Breast epithelium (tissue), 4 donors: ENCODE measurements at places on chromosomes 16 and 17. TPM values are rescaled to one million over a fixed set of nuclear protein-coding genes. Genes with fewer than 3 reads are reported as not detected.

The SAMD14 gene
- total RNA-seq: 0.16 TPM

- no peak for DNase-seq
- no peaks in the 10 kb centered on the region for H3K4me1 ChIP-seq
- H3K27ac ChIP-seq: no peak overlapping the region
- H3K4me3 ChIP-seq: no peak overlapping the region
- H3K36me3 ChIP-seq: no peaks in the 10 kb centered on the region
Measured at GRCh38 chr17:73476890-73477350, 165.1 kb upstream of the CDC42EP4 start.

DNA sequence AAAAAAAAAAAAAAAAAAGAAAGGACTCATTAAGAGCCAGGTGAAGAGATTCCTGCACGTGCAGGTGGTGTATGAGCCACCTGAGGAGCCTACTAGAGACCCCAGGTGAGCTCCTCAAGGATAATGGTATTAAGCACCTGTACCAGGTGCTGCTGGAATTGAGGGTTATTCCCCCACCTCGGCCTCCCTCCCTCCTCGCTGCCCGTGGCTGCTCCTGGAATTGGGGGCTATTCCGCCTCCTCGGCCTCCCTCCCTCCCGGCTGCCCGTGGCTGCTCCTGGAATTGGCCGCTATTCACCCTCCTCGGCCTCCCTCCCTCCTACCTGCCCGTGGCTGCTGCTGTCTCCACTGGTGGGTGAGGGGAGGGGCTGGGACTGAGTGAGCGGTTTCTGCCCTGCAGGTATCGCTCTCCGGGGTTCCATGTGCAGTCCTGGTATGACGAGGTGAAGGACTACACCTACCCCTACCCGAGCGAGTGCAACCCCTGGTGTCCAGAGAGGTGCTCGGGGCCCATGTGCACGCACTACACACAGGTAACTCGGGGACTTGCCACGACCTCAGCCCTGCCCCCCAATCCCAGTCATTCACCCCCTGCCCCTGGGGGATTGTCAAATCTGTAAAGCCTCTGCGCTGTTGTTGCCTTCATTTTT is 29.3 kb downstream of the CRISPLD2 start:
- H3K36me3 ChIP-seq: no peaks in the 10 kb centered on the region
- no peak for DNase-seq
- no peak overlapping the region for H3K4me3 ChIP-seq
- no peak overlapping the region for H3K27ac ChIP-seq

- peak; percentile 97 for DNase-seq
- H3K4me1 ChIP-seq: peaks cover 13% of the 10 kb centered on the region
- H3K36me3 ChIP-seq: no peaks in the 10 kb centered on the region
- peak overlapping the region; percentile 99 for H3K4me3 ChIP-seq
- no peaks in the 10 kb centered on the region for H3K27me3 ChIP-seq
- peak overlapping the region; percentile 99 for H3K27ac ChIP-seq
Measured at GRCh38 chr17:2399572-2400473, 1.0 kb downstream of the MNT start.

- no peaks in the 10 kb centered on the region for H3K36me3 ChIP-seq
- DNase-seq: no peak
- no peak overlapping the region for H3K27ac ChIP-seq
- H3K4me1 ChIP-seq: no peaks in the 10 kb centered on the region
- peaks cover 2% of the 10 kb centered on the region for H3K27me3 ChIP-seq
- H3K4me3 ChIP-seq: no peak overlapping the region
Measured at GRCh38 chr17:14923981-14924380, 341.1 kb downstream of the PMP22 start.

DNA sequence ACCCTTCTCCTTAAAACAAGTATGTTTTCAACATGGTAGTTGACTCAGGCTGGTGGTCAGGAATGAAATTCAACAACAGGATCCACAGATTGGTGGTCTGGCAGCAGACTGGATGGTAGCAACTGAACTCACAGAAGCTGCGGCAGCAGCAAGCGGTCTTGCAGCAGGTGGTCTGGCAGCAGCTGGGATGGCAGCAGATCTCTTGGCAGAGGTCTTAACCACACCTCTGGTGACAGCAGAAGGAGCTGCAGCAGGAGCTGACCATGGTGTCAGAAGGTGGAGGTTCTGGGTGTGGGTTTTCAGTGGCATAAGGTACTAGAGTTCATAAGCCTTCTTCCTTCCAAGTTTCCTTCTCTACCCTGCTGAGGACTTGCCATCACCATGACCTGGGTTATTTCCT is 2.2 kb upstream of the KRTAP4-1 start:
- H3K4me1 ChIP-seq: no peaks in the 10 kb centered on the region
- no peaks in the 10 kb centered on the region for H3K36me3 ChIP-seq
- no peak for DNase-seq
- H3K27ac ChIP-seq: no peak overlapping the region

DNA sequence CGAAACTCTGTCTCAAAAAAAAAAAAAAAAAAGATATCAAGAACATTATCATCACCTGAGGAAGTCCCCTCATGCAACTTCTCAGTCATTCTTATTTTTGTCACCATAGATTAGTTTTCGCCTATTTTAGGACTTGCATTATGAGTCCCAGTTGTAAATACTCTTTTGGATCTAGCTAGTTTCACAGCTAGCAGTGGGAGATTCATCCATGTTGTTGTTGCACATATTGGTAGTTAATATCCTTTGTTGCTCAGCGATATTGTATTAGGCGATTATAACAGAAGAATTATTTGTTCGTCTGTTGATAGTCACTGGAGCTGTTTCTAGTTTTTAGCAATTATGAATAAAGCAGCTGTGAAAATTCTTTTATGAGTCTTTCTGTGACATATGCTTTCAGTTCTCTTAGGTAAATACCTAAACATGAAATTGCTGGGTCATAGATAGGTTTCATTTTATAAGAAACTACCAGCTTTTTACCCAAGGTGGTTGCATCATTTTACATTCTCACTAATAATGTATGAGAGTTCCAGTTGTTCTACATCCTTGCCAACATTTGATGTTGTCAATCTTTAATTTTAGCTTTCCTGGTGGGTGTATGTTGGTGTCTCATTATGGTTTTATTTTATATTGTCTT is 40.7 kb upstream of the MAP3K14 start:
- no peak overlapping the region for H3K4me3 ChIP-seq
- H3K4me1 ChIP-seq: no peaks in the 10 kb centered on the region
- no peaks in the 10 kb centered on the region for H3K36me3 ChIP-seq
- no peaks in the 10 kb centered on the region for H3K27me3 ChIP-seq

GRCh38 chr17:66468241-66469087 is 166.1 kb downstream of the PRKCA start:
- DNase-seq: no peak
- no peak overlapping the region for H3K4me3 ChIP-seq
- H3K27me3 ChIP-seq: no peaks in the 10 kb centered on the region
- peaks cover 3% of the 10 kb centered on the region for H3K4me1 ChIP-seq

GRCh38 chr17:79597996-79598895 is 12.6 kb downstream of the RBFOX3 start:
- DNase-seq: no peak
- H3K27ac ChIP-seq: no peak overlapping the region
- H3K4me3 ChIP-seq: no peak overlapping the region
- peaks cover 99% of the 10 kb centered on the region for H3K27me3 ChIP-seq
- H3K36me3 ChIP-seq: no peaks in the 10 kb centered on the region

GRCh38 chr17:79633154-79633553 is 22.3 kb upstream of the RBFOX3 start:
- H3K27ac ChIP-seq: no peak overlapping the region
- no peaks in the 10 kb centered on the region for H3K4me1 ChIP-seq
- no peak for DNase-seq
- no peaks in the 10 kb centered on the region for H3K36me3 ChIP-seq

- no peaks in the 10 kb centered on the region for H3K4me1 ChIP-seq
- DNase-seq: no peak
- no peak overlapping the region for H3K4me3 ChIP-seq
- no peaks in the 10 kb centered on the region for H3K27me3 ChIP-seq
- no peak overlapping the region for H3K27ac ChIP-seq
Measured at GRCh38 chr17:80294210-80294609, 33.6 kb downstream of the RNF213 start.

DNA sequence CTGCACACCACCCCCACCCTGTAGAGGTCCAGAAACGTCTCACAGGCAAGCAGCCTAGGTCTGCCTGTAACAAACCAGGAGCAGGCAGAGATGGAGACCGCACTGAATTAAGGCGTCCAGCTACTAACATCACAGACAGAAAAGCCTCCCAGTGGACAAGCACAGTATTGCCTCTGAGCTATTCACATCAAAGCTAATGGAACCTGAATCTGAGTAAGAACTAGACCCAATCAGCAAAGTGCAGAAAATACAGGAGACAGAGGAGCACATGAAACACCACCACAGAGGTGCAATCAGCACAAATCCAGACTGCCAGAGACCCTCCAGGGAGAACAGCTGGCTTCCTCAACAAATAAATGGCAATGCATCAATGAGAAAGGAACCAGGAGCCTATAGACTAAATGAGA is 22.2 kb upstream of the PEMT start:
- H3K27ac ChIP-seq: no peak overlapping the region
- no peaks in the 10 kb centered on the region for H3K27me3 ChIP-seq
- peak; percentile 29 for DNase-seq
- H3K36me3 ChIP-seq: no peaks in the 10 kb centered on the region
- H3K4me3 ChIP-seq: no peak overlapping the region

DNA sequence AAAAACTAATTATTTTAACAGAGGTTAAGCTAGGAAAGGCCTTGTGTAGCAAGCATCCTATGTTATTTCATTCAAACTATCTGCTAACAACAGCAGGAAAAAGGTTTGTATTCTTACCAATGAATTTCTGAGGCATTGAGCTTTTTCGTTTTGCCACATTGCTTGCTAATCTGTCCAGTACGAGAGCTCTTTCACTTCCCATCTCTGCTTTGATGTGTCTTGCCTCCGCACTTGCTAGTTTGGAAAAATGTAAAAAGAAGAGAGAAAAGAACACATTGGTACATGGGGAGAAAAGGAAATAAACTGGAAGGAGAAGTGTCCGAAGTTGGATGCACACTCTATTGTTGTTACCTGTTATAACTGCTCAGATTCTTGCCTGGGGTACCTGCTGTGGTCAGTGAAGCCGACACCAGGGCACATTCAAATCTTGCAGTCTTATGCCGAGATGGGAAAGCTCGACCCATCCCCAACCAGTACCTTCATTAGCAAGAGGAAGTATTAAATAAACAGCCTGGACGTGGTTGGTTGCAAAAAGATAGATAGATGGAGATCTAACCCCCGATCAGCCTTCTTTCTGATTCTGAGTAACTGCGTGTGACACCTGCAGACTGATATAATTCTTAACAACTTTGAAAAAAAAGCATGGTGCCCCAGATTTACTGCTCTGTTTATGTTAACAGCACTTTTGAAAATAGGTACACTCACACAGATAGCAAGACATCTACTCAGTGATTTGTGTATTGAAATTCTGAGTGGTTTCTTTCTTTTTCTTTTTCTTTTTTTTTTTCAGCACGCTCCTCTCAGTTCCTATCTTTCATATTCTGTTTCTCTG is 40.0 kb downstream of the GRB7 start:
- H3K27ac ChIP-seq: no peak overlapping the region
- no peaks in the 10 kb centered on the region for H3K27me3 ChIP-seq
- no peak overlapping the region for H3K4me3 ChIP-seq
- no peaks in the 10 kb centered on the region for H3K4me1 ChIP-seq

DNA sequence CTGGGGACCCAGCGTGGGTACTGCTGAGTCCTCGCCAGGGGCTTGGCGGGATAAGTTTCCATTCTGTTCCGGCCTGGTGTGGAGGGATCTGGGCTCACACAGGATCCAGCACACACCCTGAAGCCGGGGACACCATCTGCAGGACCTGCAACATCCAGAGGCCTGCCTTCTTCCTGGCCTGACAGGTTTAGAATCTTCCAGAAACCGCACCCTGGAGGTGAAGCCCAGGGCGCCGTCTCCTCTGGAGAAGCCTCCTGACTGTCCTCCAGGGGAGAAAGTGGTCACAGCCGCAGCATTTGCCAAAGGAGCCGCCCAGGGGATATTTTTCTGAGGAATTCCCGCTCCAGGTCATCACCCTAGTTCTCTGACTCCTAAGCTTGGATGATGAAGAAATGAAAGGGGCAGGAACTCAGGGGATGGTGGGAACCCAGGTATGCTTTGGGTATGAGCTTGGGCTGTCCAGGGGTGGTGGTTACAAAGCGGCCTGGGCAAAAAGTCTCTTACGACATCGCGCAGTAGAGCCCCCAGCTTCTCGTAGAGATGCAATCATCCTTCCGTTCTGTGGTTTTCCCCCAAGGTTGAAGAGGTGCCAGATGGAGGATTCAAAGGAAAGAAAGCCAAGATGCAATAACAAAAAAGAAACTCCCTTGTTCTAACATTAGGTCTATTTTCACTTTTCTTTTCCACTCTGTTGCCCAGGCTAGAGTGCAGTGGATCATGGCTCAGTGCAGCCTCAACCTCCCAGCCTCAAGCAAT is 9.1 kb upstream of the CRISPLD2 start:
- H3K36me3 ChIP-seq: no peaks in the 10 kb centered on the region
- H3K4me3 ChIP-seq: no peak overlapping the region
- peak overlapping the region; percentile 80 for H3K27ac ChIP-seq
- no peak for DNase-seq

- H3K4me3 ChIP-seq: no peak overlapping the region
- H3K36me3 ChIP-seq: no peaks in the 10 kb centered on the region
- H3K27ac ChIP-seq: no peak overlapping the region
- DNase-seq: no peak
- peaks cover 32% of the 10 kb centered on the region for H3K27me3 ChIP-seq
Measured at GRCh38 chr17:8066841-8067775, 20.4 kb downstream of the ALOX12B start.
